ENCODE measurements at places on chromosomes 3 and 15. TPM values are rescaled to one million over a fixed set of nuclear protein-coding genes. Genes with fewer than 3 reads are reported as not detected.

GRCh38 chr3:79906106-79906505, 138.3 kb upstream of the ROBO1 start:
- DNase-seq = no peak

DNA sequence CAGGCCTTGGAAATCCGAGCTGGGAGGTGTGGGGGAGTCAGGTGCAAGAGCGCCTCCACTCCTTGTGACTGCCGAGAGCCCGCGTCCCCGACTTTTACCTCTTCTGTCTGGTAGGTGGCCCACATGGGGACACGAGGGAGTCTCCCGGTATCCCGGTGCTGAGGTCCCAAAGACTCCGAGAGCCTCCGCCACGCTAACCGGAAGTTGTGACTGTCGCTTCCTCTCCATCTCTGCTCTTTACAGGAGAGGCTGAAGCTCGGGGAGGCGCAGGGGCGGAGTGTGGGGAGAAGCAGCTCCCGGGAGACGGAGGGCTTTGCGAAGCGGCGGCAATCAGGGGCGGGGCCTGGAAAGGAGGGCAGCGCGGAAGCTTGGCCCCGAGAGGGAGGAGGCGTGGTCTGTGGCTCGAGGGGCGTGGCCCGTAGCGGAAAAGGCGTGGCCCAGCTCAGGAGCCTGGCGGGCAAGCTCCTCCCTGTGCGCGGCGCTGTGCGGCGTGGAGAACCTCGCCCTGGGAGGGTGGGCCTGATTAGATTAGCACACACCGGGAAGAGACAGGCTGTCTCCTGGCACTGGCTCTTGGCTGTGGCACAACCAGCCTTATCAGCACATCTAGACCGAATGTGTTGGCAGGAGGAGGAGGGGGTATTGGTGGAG, 143.9 kb downstream of the GABRB3 start:
- peak; percentile 2 for DNase-seq

GRCh38 chr3:182978387-182978786, 2.0 kb downstream of the DCUN1D1 start:
- DNase-seq = no peak

GRCh38 chr15:88232771-88233201, 23.8 kb downstream of the NTRK3 start:
- DNase-seq = no peak

GRCh38 chr15:91660174-91660649, 193.3 kb upstream of the SLCO3A1 start:
- DNase-seq = no peak

DNA sequence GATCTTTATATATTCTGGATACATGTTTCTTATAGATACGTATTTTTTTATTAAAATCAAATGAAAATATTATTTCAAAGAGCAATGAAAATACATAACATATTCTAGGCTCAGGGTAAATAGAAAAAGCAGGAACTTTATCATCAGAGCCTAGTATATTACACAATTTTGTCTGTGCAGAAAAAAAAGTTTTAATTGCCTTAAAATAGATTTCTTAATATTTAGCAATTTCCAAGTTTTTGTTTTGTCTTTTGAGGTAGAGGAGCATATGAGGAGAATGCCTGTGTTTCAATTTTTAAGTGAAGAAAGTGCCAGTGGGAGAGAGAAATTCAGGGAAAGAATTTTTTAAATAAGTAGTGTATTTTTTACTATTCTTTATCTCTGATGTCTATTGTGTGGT, 10.5 kb downstream of the CAPN7 start:
- no peak for DNase-seq

The IL17RB gene
- under 0.01 TPM for total RNA-seq

- no peak for DNase-seq
These were observed 73.2 kb downstream of the TLE3 start for GRCh38 chr15:70024521-70024920.

- DNase-seq = peak; percentile 77
These were observed 23.0 kb downstream of the CMTM7 start for GRCh38 chr3:32414522-32415202.

The KCNAB1 gene
- total RNA-seq = under 0.01 TPM

The TRIM42 gene
- total RNA-seq = not detected

DNA sequence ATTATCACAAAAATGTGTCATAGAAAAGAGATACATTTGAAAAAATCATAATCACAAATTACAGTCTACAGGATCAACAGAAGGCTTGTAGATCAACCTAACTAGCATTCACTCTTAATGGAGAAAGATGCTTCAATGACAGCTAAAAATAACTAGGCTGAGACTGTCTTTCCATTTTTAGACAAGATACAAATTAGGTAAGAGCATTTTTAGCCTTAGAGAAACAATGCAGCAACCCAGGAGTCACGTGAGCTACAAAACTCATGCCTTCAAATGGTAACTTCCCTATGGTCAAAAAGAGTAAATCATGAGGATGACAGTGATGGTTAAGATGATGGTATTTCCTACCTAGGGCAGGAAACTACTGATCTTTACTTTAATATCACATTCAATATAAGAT, 415.4 kb downstream of the MAGI1 start:
- DNase-seq = no peak

The ALPK3 gene
- total RNA-seq = under 0.01 TPM

The CLSTN2 gene
- under 0.01 TPM for total RNA-seq

The DLEC1 gene
- not detected for total RNA-seq

GRCh38 chr3:182967218-182968204, 12.8 kb downstream of the DCUN1D1 start:
- no peak for DNase-seq

The RETNLB gene
- total RNA-seq = not detected

Data from IMR-90 (cell line).